ENCODE measurements at places on chromosomes 2 and 18. TPM values are rescaled to one million over a fixed set of nuclear protein-coding genes. Genes with fewer than 3 reads are reported as not detected.

The FBXO36 gene
- total RNA-seq, result 3.4 TPM

The LYPD6B gene
- total RNA-seq, result 76.0 TPM

DNA sequence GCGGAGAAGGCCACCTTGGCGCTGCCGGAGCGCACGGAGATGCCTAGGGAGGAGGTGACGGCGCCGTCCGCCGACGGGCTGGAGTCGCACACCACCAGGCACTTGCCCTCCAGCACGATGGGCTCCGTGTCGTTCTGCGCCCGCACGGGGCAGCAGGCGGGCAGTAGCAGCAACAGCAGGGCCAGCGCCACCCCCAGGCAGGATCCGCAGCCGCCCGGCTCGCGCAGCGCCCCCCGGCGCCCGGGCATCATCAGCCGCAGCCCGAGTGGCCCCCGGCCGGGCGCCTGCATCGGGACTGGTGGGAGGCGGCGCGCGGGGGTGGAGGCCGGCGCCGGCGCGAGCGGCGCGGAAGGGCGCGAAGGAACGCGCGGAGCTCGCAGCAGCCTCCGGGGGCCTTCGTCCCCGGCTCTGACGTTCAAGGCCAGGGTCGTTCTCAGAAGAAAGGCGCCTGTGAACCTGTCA, 2.2 kb downstream of the CBLN2 start:
- no peak for DNase-seq

DNA sequence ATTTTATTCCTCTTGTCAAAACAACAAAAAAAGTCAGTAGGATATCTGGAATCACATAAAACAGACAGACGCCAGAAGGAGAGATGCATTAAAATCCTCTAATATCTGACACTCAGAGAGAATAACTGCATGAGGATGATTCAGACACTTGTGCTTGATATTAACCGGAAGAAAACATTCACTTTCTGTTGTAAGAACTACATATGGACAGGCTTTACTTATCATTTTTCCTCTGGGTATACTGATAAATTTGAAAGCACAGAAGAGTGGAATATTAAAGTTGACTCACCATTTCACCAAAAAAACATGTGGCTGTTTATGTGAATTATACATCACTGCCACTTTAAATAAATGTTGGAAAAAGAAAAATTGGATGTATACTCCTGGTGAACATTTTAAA, 589.1 kb upstream of the CDH2 start:
- no peak for DNase-seq

DNA sequence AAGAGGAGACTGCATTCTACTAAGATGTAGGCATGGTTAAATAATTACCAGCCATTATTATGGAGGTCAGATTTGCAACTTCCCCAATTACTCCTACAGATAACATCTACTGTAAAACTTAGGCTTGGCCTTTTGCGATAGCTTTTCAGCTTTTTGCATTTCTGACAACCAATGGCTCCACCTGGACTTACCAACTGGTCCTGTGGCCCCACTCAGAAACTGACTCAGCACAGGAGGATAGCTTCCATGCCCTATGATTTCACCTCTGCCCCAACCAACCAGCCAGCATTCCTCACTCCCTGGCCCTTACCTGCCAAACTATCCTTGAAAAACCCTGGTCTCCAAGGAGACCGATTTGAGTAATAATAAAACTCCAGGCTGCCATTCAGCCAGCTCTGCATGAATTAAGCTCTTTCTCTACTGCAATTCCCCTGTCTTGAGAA, 28.2 kb downstream of the TUBB6 start:
- DNase-seq, result no peak

The TDRD15 gene
- 0.10 TPM for total RNA-seq

DNA sequence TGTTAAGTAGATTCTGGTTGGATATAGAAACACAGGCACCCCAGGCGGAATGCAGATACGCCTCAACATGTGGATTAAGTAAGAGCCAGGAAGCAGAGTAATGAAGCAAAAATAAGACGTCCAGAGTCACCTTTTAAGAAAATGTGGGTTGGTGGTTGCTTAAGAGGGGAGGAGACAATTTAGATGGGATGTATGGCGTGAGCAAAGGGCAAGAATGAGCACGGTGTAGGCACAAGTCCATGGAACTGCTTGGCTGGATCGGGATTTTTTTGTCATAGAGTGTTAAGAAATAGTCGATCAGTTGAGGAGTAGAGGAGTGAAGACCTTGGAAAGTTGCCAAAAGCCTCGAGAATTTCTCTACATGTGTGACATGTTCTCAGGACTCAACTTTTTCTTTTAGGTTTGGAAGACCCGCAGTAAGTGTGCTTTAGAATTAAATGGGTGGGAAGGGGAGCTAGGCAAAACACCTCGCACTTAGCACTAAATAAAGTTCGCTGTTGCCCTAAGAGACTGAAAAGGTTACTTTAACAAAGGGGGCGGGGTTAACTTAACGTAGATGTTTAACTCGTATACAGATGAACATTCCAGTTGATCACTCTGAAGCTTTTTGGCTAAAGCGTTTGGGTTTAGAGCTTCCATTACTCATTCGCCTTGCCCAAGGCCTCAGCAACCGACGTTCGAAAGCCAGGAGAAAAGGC, 716 bp upstream of the SLC39A10 start:
- DNase-seq, result no peak
